ENCODE measurements at places on chromosomes 16 and 17.

DNA sequence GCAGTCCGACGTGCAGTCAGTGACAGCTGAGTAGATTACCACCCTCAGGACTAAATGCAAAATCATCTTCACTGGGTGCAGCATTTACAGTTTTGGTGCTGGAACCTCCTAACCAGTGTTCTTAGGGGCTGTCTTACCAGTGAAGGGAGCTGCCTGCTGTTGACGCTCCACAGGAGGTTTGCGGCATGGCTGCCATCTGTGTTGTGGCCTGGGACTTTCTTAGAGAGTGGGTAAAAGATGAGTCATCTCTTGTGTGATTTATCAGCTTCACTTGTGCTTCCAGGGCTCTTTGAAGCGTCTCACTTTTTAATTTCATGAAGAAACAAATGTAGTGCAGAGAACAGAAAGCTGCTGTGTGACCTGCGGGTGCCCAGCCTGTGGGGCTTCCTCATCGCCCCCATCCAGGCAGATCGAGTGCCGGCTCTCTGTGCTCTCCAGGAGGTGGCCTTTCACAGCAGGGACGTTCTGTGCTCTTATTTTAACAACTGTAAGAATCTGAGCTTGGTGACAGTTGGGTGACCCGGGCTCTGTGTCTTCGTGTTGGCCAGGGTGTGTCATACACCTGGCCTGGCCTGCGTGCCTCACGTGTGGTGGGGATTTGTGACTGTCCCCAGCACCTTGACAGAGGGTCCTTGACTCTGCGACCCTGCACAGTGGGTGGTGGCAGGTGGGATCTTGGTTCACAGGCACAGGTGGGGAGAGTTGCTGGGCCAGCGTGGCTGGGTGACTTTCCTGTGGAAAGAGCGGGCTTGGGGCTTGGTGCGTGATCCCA, 24.3 kb upstream of the ZNF750 start:
- peak; percentile 30 for ATAC-seq

GRCh38 chr17:17224137-17224536, 12.8 kb downstream of the FLCN start:
- no peak for ATAC-seq

DNA sequence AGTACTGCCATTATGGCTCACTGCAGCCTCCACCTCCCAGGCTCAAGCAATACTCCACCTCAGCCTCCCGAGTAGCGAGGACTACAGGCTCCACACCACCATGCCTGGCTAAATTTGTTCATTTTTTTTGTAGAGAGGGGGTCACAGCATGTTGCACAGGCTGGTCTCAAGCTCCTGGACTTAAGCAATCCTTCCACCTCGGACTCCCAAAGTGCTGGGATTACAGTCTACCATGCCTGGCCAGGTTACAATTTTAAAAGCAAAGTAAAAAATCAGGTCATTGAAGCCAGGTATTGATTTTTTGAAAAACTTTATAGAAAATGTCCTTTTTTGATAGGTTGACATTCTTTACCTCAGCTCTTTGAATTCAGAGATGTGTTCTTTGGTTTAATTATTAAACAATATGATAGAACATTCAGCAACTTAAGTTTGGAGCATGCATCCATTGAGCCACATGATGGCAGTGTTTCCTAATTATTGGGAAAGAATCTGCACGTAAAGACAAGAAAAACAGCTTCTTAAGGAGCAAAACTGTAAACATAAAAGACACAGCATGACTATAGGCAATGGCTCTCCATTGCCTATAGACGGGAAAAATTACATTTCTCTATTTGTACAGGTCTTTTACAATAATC, 1.7 kb upstream of the SLC16A11 start:
- peak; percentile 45 for ATAC-seq

DNA sequence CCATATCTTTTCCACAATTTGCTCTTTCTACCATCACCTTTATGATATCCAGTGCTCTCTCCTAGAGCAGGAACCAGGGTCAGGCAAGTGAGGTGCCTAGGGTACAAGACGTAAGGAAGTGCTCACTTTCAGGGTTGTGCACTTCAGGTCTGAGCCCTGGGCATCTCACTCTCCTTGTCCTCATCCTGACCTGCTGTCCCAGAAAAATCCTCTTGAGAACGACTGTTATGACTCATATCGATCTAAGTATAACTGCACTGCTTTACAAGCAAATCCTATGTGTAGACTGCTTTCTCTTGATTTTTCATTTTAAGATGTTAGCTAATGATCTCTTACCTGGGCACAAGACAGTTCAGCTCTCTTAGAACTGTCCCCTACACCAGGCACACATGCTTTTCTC, 100.1 kb downstream of the TMEM100 start:
- no peak for ATAC-seq

GRCh38 chr16:57089406-57089805, 3.0 kb upstream of the CPNE2 start:
- ATAC-seq: no peak

DNA sequence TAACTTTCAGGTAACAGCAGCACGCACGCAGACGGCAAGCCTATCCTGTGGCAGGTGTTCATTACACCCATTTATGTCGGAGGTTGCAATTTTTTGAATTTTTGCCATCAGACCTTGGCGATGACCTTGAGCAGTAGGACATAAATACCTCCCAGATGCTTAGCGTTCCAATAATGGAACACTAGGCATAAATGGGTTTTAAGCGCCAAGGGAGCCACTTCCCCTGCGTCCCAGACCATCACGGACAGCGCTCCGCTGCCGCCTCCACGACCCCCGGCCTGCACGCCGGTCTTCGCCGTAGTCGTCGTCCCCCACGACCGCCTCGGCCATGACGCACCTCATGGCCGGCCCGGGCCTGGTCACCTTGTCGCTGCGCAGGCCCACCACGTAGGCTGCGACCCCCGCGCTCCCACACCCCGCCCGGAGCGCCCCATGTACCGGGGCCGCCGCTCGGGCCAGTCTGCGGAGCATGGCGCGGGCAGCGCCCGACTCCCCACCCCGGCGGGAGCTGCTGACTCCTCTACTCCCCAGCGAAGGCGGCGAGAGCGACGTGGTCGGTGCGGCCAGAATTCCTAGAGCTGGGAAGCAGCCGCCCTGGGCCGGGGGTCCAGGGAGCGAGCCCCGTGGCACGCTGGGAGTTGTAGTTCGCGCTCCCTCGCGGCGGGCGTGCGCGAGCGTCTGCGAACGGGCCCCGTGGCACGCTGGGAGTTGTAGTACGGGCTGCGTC, 22.7 kb downstream of the TMEM235 start:
- ATAC-seq: peak; percentile 40

DNA sequence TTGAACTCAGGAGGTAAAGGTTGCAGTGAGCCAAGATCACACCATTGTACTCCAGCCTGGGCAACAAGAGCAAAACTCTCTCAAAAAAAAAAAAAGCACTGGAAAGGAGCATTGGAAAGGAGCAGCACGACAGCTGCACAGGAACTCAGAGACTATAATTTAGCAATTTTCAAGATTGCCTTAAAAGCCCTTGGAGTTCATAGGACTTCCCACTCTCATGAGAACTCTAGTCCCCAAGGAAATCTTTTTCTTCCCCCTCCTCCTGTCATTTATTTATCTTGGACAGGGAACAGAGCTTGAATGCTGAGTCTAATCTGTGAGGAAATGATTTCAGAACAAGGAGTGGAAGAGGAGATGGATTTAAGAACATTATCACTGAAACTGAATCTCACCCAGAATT, 69.0 kb downstream of the PLXDC1 start:
- ATAC-seq: no peak

DNA sequence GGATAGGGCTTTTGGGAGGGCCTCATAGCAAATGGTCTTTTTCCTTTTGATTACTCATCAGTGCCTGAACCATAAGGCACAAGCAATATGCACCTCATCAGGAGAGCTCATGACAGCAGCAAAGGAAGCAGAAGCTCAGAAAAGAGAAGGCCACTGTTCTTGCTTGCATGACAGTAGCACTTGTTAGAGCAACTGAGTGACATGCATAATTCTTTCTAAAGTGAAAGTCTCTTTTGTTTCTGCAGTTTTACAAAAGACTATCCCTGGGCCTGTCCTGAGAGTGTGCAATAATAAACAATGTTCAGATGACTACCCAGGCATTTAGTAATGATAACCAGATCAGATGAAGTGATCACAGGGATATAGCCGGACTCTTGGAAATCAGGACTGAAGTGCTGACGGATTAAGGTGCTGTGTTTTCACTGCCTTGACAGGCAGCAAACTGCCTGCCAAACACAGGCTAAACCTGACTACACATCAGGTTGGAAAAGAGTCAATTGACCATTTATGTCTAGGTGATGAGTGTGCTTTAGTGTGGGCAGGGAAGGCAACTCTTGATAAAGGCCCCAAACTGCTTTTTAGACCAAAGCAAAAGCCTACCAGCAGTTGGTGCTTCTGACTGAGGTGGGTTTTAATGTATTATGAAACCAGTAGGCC, 1860.3 kb downstream of the TP53TG3F start:
- ATAC-seq: no peak

All from esophagus mucosa (tissue), 1 donor.